Glutamatergic neuron (in vitro differentiated cells): ENCODE measurements at places on chromosomes 12 and 14.

DNA sequence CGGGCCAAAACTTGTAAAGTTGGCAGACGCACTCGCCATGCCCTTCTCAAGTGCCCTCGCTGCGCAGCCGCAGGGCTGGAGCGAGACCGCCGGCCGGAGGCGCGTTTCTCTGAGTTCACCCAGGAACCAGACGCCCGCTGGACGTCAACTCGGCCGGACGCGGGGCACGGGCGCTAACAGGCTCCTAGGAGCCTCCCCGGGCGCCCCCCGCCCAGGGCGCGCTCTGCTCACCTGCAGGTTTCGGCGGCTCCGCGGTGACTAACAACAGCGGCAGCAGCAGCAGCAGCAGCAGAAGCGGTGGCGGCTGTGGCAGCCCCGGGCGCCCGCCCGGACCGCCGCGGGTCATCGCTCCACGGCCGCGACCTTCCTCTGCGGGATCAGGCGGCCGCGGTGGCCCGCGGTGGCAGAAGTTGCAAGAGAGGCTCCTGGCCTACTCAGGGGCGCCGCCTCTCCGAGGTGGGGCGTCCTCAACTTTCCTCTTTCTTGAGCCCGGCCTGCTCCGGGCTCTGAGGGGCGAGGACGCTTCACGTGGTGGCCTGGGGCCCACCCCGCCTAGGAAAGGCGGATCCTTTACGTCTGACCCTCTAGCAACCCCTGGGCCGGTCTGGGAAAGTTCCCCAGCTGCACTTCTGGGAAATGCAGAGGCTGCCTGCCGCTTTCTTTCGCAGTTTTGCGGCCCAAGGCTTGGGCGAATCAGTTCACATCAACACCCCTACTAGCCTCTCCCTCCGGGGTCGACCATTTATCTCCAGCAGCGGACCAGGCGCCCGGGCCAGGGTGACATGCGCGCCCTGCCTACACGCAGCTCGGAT, at the start of gene PLBD1:
Gene PLBD1 (minus strand): TSS at position 533 of the 812 bp plus-strand sequence. CDS start 187 bp downstream, at position 346.
- peak; percentile 42 for DNase-seq

DNA sequence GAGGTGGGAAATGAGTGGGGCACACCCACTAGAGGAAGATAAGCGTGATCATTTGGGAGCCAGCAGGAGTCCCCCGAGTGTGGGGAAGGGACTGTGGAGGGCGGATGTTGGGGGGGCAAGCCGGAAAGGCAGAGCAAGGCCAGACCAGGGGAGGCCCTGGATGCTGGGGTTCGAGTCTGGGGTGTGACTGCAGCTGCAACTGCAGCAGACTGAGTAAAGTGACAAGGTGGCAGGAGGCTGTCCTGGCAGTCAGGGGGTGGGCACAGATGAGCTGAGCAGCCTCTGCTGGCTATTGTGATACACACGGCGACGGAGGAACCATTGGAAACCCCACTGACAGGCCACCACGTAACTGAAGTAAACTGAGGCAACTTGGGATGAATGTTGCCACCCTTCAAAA, 110.2 kb downstream of the LGMN start:
- no peak for DNase-seq

DNA sequence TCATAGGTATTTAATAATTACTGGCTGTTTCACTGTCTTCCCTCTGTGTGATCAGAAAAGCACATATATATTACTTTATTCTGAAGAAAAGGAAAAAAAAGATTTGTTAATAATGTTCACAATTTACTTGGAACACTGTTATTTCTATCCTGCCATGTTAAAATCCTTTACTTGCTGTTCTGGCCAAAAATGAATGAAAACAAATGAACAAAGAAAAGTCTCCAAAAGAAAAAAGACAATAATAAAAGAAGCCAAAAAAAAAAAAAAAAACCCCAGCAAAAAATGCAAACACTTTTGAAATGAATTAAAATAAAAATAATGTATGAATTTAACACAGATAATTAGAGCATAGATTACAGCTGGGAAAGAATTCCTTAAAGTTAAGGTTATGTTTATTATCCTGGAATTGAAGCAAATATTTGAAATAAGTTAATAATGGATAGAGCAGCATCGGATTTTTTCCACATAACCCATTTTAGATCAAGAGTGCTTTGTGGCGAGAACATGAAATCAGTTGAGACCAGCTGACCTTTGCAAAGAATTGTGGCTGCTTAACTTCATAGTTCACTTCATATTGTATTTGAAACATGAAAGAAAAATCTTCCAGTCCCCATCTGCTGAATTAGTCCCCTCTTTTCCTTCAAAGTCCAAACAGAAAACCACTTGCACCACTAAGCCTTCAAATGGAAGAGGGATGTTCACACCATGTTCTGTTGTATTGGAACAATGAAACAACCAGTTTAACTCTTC, 444.8 kb downstream of the ADAMTS20 start:
- no peak for DNase-seq

- DNase-seq = no peak
These were observed 29.3 kb downstream of the PRKCH start for GRCh38 chr14:61350427-61351270.

GRCh38 chr12:4133029-4133428, 140.5 kb upstream of the CCND2 start:
- DNase-seq = no peak

- no peak for DNase-seq
These were observed 123.6 kb upstream of the SLC16A7 start for GRCh38 chr12:59472273-59472672.

DNA sequence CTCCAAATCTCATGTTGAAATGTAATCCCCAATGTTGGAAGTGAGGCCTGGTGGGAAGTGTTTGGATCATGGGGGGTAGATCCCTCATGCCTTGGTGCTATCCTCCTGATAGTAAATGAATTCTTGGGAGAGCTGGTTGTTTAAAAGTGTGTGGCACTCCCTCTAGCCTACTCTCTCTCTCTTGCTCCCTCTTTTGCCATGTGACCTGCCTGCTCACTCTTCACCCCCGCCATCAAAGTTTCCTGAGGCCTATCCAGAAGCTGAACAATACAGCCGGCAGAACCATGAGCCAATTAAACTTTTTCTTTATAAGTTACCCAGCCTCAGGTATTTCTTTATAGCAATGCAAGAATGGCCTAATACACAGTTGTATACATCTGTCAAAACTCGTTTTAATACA, 62.5 kb downstream of the BCL2L14 start:
- no peak for DNase-seq

GRCh38 chr12:13167906-13168305, 28.6 kb upstream of the EMP1 start:
- no peak for DNase-seq

- DNase-seq = no peak
These were observed 451.8 kb upstream of the TBX3 start for GRCh38 chr12:115135800-115136211.

GRCh38 chr12:100651694-100652093, 78.2 kb downstream of the GAS2L3 start:
- no peak for DNase-seq

GRCh38 chr12:29201746-29202145, 52.7 kb downstream of the FAR2 start:
- DNase-seq = no peak

- DNase-seq = no peak
These were observed 46.2 kb upstream of the RIMBP2 start for GRCh38 chr12:130762319-130762675.

DNA sequence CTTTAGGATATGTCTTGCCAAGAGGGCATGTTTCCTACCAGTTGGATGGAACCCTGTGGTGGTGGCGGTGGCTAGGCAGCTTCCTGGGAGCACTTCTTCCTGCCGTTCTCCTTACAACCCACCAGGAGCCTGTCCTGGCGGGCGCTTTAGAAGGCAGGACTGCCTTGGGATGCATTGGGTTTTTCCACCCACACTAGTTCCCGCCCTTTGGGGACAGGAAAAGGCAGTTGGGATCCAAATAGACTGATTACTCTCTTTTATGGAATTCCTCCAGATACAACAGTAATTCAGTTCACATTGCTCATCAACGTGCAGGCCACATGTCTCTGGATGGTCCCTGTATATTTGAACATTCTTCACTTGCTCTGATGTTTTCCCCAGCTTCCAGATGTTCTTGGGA, 305.7 kb upstream of the SSTR1 start:
- no peak for DNase-seq

DNA sequence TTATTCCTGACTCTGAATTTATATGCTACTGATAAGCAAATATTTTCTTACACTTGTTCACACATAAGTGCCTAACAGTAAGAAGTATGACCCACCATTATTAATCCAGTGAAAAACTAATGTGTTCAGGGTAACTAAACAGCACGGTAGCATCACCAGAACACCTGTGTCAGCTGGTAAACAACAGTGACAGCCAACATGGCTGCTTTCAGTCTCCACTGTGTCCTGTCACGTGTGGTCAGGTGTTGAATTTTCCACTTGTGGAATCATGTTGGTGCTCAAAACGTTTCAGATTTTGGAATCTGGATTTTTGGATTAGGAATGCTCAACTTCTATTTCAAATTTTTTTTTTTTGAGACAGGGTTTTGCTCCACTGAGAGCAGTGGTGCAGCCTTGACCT, 14.3 kb upstream of the ATP23 start:
- DNase-seq = no peak

DNA sequence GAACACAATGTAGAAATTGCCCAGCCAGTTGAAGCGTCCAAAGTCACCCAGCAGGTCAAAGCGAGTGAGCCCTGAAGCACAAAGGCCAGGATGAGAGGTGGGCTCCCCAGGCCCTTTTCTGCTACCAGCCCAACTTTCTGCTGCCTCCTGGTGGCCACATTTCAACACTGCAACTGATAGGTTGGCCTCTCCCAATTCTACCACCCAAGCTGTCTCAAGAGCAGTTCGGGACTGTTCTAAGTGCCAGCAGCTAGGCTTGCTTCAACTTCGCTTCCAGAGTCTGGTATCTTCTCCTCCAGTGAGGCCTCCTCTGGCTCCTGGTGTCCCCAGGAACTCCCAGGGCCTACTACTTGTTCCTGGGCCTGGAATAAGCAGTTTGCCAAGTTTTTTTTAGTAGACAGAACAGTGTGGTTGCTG, 3.4 kb upstream of the DHH start:
- DNase-seq = peak; percentile 81

GRCh38 chr12:62697893-62698292, 231.3 kb downstream of the MON2 start:
- DNase-seq = no peak

GRCh38 chr12:108515916-108516315, 839 bp downstream of the FICD start:
- no peak for DNase-seq

- DNase-seq = no peak
These were observed 433.8 kb downstream of the FUT8 start for GRCh38 chr14:65846196-65846868.

GRCh38 chr12:27866373-27867101, 86.5 kb upstream of the MANSC4 start:
- no peak for DNase-seq

GRCh38 chr12:48643011-48643410, 39.0 kb downstream of the KANSL2 start:
- DNase-seq = no peak

DNA sequence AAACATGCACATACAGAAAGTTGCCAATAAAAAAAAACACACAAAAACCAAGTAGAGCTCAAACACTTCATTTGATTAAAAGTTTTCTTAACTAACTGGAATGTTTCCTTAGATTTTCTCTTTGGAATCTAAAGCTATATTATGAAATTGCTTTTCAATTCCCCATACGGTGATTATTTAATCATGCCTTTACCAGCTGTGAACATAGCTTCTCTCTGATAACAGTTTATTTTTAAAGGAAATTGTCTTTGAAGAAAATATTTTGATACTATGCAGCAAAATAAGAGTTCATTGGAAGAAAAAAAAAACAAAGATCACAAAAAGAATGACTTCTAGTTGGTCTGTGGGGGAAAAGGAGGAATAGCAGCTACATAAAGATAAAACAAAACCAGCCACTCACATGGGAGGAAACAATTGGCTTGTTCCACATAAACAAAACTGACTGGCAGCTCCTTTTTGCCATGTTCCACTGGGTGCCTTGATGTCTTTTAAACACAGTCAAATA, 71.4 kb downstream of the BMP4 start:
- DNase-seq = no peak

DNA sequence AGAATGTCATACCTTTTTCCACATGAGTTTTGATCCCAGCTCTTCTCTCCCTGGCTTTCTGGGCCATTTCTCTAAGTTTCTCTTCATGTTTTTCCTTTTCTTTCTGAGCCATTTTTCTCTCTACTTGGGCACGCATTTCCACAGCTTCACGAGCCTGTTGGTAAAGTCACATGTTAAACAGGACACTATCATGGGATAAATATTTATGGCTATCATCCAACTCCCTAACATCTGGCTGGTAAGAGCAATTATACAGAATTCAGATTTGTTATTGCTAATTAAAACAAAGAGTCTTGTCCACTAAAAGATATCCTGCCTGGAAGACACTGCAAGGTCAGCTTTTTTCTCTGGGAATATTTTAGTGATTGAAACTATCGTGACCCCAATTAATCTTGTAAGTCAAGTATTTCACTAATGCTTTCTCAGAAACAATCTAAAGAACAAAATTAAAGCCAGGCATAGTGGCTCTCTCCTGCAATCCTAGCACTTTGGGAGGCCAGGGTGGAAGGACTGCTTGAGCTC, 23.1 kb downstream of the SLIRP start:
- DNase-seq = no peak

DNA sequence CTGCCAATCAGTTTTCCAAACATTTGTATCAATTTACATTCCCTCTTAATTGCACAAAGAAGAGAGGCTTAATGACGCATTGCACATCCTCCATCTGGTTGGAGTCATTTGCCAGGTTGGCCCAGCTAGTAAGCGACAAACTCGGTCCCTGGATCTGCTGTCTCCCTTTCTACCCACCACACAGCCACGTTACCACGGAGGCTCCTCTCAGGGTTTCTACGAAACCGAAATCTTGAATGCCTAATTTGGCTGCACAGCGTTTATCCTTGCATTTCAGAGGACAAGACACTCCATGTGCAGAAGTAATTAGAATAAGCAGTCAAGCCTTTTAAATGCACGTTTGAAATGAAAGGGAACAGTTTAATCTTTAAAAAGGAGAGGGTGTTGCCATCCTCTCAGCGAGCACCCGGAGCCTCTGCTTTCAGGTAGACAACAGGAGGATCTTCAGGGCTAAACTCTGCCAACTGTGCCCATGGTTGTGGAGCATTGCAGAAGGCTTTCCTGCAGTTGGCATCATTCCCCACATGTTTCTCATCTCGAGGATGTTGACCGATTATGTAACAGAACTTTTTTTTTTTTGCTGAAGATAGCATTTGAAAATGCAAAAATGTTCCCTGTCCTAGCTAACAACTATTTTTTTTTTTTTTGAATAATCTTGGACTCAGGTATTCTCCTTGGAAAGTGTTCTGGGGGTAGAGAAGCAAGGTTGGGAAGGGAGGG, 37.8 kb downstream of the SLC24A4 start:
- no peak for DNase-seq

- no peak for DNase-seq
These were observed 196.6 kb upstream of the MYL2 start for GRCh38 chr12:111117017-111117416.
